Calu3 (cell line): ENCODE measurements at places on chromosomes 4 and X. TPM values are rescaled to one million over a fixed set of nuclear protein-coding genes. Genes with fewer than 3 reads are reported as not detected.
A peak's percentile ranks its signal among the peaks of the same experiment; 100 is the strongest.

Gene HAUS3
- 12.9 and 13.4 TPM in 2 replicates for total RNA-seq

Gene MTMR8
- 3.0 and 3.2 TPM in 2 replicates for total RNA-seq

Gene TMSB15C
- total RNA-seq = 4.0 and 4.7 TPM in 2 replicates

Gene TBX22
- total RNA-seq = not detected in 2 replicates

Gene NXF2
- total RNA-seq = not detected in 2 replicates

Gene POU4F2
- total RNA-seq = not detected in 2 replicates

Gene DOCK11
- 1.4 and 1.9 TPM in 2 replicates for total RNA-seq

Gene NPNT
- 88.5 and 90.1 TPM in 2 replicates for total RNA-seq

DNA sequence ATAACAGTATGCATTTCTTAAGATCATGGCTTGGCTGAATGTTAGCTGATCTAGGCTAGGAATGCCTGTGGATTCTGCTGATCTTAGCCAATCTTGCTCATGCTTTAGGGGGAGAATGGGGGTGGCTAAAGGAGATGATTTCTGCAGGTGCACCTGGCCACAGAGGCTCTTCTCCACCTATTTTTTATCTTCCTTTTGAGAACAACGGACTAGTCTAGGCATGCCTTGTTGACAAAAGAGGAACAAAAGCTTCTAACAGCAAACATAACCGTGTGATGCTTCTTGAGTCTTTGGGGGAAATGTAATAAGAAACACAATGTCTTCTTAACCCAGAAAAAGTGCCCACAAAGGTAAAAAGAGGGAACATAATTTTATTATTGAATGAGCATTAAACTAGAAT lies 743.5 kb downstream of the ARAP2 start:
- DNase-seq = no peak
- H3K36me3 ChIP-seq = no peaks in the 10 kb centered on the region
- H3K27ac ChIP-seq = no peak overlapping the region
- H3K4me1 ChIP-seq = no peaks in the 10 kb centered on the region
- no peak overlapping the region for H3K4me3 ChIP-seq
- H3K27me3 ChIP-seq = no peaks in the 10 kb centered on the region

- H3K4me3 ChIP-seq = no peak overlapping the region
- no peak for DNase-seq
- no peaks in the 10 kb centered on the region for H3K4me1 ChIP-seq
- H3K27ac ChIP-seq = no peak overlapping the region
- no peaks in the 10 kb centered on the region for H3K27me3 ChIP-seq
Observed at GRCh38 chrX:136115904-136116297, 31.4 kb upstream of the FHL1 start.

DNA sequence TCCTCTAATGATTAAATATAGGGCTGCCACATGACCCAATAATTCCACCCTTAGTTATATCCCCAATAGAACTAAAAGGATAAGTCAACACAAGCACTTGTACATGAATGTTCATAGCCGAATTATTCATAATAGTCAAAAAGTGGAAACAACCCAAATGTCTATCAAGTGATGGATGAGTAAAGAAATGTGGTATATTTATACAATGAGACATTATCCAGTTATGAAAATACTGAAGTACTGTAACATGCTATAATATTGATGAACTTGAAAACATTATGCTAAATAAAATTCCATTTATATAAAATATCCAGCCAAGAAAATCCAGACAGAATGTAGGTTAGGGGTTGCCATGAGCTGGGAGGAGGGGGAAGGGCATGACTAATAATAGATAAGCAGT lies 436.7 kb upstream of the AADAT start:
- no peaks in the 10 kb centered on the region for H3K36me3 ChIP-seq
- H3K4me3 ChIP-seq = no peak overlapping the region
- peaks cover 8% of the 10 kb centered on the region for H3K4me1 ChIP-seq
- H3K27me3 ChIP-seq = no peaks in the 10 kb centered on the region
- no peak overlapping the region for H3K27ac ChIP-seq

GRCh38 chr4:113209652-113210320 lies 160.3 kb downstream of the ANK2 start:
- H3K27me3 ChIP-seq = no peaks in the 10 kb centered on the region
- peaks cover 12% of the 10 kb centered on the region for H3K4me1 ChIP-seq
- no peak overlapping the region for H3K27ac ChIP-seq
- no peak for DNase-seq

- peaks cover 38% of the 10 kb centered on the region for H3K36me3 ChIP-seq
- H3K4me1 ChIP-seq = no peaks in the 10 kb centered on the region
- H3K27ac ChIP-seq = no peak overlapping the region
- no peaks in the 10 kb centered on the region for H3K27me3 ChIP-seq
- no peak for DNase-seq
- H3K4me3 ChIP-seq = no peak overlapping the region
Observed at GRCh38 chr4:24511371-24512063, 72.8 kb downstream of the DHX15 start.

DNA sequence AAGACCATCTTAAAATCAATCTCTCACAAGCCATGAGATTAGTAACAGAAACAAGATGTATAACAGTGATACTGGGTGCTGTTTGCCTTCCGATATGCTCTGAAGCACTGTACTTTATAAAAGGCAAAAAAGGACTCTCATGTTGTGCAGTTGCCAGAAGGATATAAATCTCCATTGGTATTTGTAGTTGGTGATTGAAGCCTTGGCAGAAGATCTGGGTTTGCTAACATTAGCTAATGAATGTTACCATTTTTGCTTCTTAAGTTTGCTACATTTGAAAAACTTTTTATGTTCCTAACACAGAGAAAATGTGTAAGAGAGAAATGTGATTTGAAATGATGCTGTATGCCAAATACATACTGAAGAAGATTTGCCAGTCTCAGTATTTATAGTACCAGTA lies 44.4 kb downstream of the RAP1GDS1 start:
- H3K36me3 ChIP-seq = peaks cover 5% of the 10 kb centered on the region
- no peak for DNase-seq
- H3K4me1 ChIP-seq = no peaks in the 10 kb centered on the region
- H3K27me3 ChIP-seq = no peaks in the 10 kb centered on the region
- no peak overlapping the region for H3K4me3 ChIP-seq

DNA sequence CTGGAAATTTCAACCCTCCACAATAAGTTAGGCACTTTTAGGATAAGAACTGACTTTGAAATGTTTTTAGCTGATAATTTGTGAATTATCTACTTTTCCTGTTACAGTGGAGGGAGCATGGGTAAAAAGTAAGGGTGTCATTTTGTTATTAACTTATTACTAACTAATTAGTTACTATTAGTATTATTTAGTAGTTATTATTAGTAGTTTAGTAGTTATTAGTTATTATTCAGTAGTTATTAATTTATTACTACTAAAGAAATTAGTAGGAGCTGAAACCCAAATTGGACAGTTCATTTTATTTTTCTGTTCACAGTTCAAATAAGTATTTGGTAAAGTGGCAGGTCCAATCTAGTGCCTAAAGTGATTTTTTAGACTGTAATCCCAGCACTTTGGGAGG lies 5.4 kb downstream of the ADH1A start:
- no peak overlapping the region for H3K4me3 ChIP-seq
- H3K36me3 ChIP-seq = no peaks in the 10 kb centered on the region
- H3K4me1 ChIP-seq = no peaks in the 10 kb centered on the region
- H3K27ac ChIP-seq = no peak overlapping the region

GRCh38 chr4:86688026-86688425 lies 93.9 kb downstream of the PTPN13 start:
- H3K27ac ChIP-seq = peak overlapping the region; percentile 15
- peaks cover 10% of the 10 kb centered on the region for H3K36me3 ChIP-seq
- no peaks in the 10 kb centered on the region for H3K27me3 ChIP-seq
- DNase-seq = no peak
- H3K4me3 ChIP-seq = no peak overlapping the region

DNA sequence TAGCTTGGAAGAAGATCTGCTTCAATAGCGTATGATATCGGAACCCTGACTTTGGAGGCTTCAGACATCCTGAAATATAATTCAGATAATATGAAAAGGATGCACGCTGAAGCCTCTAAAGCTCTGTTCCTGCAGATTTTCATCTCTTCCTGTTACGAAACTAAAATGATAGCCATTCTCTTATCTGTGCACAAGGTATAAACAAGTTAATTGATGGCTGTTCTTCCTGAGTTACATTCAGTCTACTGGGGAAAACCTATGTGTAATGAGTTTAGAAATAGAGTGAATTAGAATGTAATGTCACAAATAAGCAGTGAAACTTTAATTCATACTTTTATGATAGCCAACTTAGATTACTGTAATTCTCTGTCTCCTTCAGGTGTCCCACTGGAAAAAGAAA lies 36.8 kb upstream of the AGA start:
- DNase-seq = no peak
- H3K27me3 ChIP-seq = no peaks in the 10 kb centered on the region
- H3K27ac ChIP-seq = no peak overlapping the region
- no peaks in the 10 kb centered on the region for H3K36me3 ChIP-seq
- H3K4me3 ChIP-seq = no peak overlapping the region

GRCh38 chr4:169621731-169622492 lies 1.5 kb downstream of the CLCN3 start:
- H3K36me3 ChIP-seq = peaks cover 23% of the 10 kb centered on the region
- DNase-seq = no peak
- H3K27me3 ChIP-seq = no peaks in the 10 kb centered on the region
- H3K4me1 ChIP-seq = peaks cover 5% of the 10 kb centered on the region
- peak overlapping the region; percentile 87 for H3K4me3 ChIP-seq

DNA sequence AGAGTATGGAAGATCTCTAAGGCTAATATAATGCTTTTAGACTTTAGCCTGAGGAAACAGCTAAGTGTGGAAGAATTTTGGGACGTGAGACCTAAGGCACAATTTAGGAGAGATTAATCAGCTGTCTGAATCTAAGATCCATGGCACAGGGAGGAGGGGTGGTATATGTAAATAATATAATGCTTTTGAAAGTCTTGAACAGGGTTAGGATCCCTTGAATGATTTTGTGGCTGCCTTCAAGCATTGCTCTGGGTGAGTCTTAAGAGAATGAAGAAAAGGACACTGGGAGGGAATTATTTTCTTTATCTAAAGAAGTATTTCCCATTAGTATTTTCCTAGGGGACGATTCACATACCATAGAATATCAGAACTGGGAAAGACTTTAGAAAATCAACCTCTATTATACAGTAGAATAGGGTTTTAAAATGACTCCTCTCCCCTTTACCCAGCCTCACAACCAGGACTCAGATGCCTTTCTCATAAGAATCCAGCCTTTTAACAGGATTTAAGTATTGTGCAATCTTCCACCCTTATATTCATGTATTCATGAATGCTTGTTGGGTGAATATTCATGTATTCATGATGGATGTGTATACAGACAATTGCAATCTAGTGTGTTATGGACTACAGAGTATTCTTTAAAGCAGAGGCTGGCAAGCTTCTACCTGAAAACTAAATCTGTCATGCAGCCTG lies 664.2 kb upstream of the CPEB2 start:
- no peaks in the 10 kb centered on the region for H3K4me1 ChIP-seq
- no peak overlapping the region for H3K27ac ChIP-seq

DNA sequence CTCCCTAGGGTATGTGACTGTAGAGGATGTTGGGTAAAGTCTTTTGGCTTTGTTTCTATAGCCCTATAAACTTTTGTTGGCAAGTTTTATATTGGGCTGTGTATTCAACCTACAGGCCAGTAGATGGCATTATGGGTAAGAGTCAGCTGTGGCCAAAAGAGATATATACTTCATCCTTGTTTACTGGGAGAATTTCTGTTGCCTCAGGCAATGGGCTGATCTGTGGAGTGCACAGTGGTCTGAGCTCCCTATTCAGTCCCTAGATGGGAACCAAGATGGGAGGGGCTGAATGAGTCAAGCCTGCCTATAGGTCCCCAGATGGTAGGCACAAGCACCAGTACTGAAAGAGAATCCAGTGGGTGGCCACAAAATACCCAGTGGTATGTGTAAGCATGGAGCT lies 580.6 kb downstream of the EPHA5 start:
- no peaks in the 10 kb centered on the region for H3K4me1 ChIP-seq
- no peaks in the 10 kb centered on the region for H3K36me3 ChIP-seq
- H3K27me3 ChIP-seq = no peaks in the 10 kb centered on the region
- H3K4me3 ChIP-seq = no peak overlapping the region
- H3K27ac ChIP-seq = no peak overlapping the region

GRCh38 chrX:3286196-3286945 lies 60.1 kb downstream of the MXRA5 start:
- H3K36me3 ChIP-seq = no peaks in the 10 kb centered on the region
- no peaks in the 10 kb centered on the region for H3K27me3 ChIP-seq
- H3K4me3 ChIP-seq = peak overlapping the region; percentile 54
- H3K27ac ChIP-seq = no peak overlapping the region
- peaks cover 19% of the 10 kb centered on the region for H3K4me1 ChIP-seq

GRCh38 chr4:118833192-118833820 lies 2.6 kb downstream of the SEC24D start:
- DNase-seq = no peak
- H3K36me3 ChIP-seq = peaks cover 21% of the 10 kb centered on the region
- H3K4me1 ChIP-seq = no peaks in the 10 kb centered on the region
- H3K27ac ChIP-seq = no peak overlapping the region

DNA sequence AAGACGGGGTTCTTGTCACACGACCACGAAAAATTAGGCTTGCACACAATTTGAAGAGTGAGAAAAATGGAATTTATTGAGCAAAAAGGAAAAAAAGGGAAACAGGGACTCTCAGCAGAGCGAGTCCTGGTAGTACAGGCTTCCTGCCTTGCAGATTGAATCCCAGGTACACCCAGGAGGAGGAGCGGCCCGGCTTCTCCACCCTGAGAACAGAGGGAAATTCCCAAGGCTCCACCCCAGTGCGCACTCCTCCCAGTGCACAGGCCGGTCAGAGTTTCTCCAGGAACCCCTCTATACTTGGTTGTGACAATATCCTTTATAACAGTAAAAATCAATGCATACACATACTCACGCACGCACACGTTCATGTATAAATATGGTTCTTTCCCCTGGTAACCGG lies 22.0 kb downstream of the SLC4A4 start:
- H3K27ac ChIP-seq = no peak overlapping the region
- H3K4me1 ChIP-seq = no peaks in the 10 kb centered on the region
- DNase-seq = no peak
- no peak overlapping the region for H3K4me3 ChIP-seq
- H3K27me3 ChIP-seq = no peaks in the 10 kb centered on the region

DNA sequence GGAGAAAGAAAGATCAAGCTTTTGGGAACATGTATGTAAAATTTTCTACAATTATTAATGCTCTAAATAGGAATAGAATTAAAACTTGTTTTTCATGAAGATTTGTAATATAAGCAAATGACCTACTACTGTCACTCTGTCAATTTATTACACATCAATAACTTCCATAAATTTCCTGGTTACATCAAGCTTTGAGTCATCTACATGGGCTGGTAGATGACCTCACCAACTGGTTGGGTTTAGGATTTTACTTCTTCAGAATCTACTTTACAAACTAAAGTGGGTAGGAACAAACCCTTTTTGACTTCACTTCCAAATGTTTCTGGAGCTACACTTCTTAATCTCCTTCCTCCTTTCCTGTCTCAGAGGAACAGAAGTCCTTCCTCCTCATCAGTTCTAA lies 12.0 kb upstream of the LRAT start:
- DNase-seq = no peak
- no peak overlapping the region for H3K27ac ChIP-seq
- no peaks in the 10 kb centered on the region for H3K27me3 ChIP-seq
- H3K4me3 ChIP-seq = no peak overlapping the region
- H3K4me1 ChIP-seq = no peaks in the 10 kb centered on the region
- no peaks in the 10 kb centered on the region for H3K36me3 ChIP-seq

DNA sequence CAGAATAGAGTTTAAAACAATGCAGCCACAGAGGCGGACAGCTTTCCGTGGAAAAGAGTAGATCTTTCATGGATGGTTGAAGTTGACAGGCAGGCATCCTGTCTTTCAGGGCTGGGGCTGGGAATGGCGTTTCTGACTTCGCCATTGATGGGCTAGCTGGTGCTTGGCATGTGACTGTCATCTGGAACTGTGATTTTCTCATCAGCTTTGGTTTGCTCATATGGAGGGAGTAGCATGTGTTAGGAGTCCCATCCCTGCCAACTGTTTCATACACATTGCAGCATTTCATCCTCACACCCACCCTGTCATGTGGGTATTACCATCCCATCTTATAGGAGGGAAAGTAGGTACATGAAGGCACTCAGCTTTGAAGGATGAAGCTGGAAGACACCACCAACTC lies 49.2 kb upstream of the STX18 start:
- no peak overlapping the region for H3K4me3 ChIP-seq
- H3K36me3 ChIP-seq = no peaks in the 10 kb centered on the region
- H3K27ac ChIP-seq = no peak overlapping the region
- no peaks in the 10 kb centered on the region for H3K27me3 ChIP-seq
- H3K4me1 ChIP-seq = no peaks in the 10 kb centered on the region
